ENCODE measurements at places on chromosomes 6 and 20.

DNA sequence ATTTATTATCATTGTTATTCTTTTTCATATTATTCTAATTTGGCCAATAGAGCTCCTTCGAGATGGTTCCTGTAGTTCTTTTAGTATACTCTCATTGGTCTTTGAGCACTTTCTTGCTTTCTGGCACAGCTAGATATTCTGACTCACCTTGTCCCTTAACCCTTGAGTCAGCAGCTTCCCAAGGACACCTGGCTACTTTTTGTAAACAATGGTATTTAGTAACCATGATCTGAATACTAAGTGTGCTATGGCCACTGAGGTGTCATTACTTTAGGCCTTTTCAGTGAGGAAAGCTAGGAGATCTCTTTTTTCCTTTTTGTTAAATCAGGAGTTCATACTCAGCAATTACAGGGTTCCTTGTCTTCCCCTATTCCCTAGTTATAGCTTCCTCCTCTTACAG is 126.5 kb upstream of the CITED2 start:
- DNase-seq: no peak

DNA sequence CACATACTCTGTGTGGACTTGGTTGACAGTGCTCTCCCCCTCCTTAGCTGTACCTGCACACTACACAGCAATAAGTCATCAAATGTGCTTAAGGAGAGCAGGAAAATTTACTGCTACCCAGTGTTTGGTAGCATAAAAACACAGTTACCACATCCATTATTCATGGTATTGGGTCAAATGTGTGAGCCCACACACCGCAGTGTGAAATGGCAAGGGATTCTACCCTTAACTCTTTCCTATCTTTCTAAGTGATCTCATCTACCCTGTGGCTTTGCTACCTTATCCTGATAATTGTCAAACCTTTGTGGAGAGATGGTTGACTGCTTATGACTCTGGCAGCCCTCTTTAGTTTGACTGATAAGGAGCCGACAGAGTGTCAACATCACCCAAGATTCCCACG is 47.6 kb downstream of the STX11 start:
- DNase-seq: no peak

GRCh38 chr20:728256-728944 is 39.9 kb downstream of the SLC52A3 start:
- DNase-seq: no peak

DNA sequence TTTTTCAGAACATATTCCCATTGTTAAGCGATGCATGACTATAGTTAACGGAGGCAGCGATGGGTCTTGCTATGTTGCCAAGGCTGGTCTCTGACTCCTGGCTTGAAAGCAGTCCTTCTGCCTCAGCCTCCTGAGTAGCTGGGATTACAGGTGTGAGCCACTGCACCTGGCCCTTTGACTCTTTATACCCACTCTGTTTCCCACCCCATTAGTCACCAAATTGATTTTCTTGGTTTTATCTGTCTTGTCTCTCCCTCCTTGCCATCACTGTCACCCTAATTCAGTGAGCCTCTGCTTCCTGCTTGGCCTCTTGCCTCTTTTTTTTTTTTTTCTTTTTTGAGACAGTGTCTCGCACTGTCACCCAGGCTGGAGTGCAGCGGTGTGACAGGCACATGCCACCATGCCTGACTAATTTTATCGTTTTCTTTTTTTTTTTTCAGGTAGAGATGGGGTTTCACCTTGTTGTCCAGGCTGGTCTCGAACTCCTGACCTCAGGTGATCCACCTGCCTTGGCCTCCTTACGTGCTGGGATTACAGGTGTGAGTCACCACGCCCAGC is 31.3 kb downstream of the ZFAND3 start:
- no peak for DNase-seq

DNA sequence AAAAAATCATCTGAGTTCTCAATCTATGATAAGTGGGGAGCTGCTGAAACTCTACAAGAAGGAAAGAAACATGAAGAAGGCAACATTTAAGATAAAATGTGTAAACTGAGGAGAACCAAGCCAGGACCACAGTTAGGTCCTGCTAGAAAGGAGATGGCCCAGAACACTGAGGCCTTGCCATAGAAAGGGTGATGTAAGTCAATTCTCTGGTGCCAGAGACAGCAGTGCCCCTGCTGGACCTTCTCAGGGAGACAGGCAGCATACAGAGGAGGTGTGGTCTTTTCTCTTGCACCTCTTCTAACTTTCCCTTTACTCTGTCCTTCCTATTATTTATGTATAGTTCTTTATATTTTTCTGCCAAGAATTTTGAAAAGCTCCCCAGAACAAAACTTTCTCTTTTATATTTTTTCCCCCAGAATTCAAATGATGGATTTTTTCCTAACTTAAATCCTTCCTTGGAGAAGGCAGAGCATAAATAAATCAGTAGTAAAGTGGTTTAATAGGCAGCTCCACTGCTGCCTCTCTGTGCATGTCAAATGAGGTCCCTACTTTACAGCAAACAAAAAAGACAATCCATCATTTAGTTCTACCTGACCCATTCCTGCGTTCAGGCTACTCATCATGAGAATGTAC is 9.0 kb downstream of the UQCC2 start:
- no peak for DNase-seq

GRCh38 chr20:23139524-23139923 is 53.4 kb upstream of the CD93 start:
- no peak for DNase-seq

DNA sequence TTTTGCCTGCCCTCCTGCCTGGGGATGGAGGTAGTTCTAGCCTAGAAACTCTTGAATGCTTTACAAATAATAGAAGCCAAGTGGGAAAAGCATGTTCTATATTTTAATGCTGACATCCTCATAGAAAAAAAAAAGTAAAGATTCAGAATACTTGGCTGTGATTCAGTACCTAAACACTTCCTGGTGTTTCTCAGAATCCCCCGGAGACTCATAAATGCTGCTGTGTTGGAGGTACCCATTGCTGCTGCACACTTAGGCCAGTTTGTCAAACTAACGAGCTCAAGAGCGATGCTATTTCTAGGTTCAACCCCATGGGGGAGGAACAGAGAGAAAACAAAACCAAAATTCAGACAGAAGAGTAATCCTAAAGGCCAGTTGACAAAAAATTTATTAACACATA is 38.8 kb upstream of the ZFP64 start:
- no peak for DNase-seq

GRCh38 chr6:16760516-16761470 is at the start of gene ATXN1:
Gene ATXN1 (minus strand): TSS chr6:16761460.
- no peak for DNase-seq

DNA sequence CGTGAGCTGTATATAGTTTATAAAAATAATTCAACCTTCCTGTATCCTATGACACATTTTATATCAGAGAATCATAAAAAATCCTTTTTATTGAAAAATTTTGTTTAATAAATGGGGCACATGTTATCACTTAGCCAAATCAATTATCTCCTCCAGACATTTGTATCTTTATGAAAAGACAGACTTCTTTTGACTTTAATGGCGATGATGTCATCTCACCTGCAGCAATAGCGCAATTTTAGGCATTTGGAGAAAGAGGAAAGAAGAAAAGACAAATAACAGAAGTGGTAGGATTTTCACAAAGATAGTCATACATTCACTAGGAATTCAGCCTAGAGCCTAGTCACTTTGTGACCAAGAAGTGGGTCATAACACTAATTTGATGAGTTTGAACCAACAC is 444.5 kb downstream of the PREX1 start:
- no peak for DNase-seq

GRCh38 chr6:22958677-22959076 is 389.3 kb downstream of the HDGFL1 start:
- no peak for DNase-seq

DNA sequence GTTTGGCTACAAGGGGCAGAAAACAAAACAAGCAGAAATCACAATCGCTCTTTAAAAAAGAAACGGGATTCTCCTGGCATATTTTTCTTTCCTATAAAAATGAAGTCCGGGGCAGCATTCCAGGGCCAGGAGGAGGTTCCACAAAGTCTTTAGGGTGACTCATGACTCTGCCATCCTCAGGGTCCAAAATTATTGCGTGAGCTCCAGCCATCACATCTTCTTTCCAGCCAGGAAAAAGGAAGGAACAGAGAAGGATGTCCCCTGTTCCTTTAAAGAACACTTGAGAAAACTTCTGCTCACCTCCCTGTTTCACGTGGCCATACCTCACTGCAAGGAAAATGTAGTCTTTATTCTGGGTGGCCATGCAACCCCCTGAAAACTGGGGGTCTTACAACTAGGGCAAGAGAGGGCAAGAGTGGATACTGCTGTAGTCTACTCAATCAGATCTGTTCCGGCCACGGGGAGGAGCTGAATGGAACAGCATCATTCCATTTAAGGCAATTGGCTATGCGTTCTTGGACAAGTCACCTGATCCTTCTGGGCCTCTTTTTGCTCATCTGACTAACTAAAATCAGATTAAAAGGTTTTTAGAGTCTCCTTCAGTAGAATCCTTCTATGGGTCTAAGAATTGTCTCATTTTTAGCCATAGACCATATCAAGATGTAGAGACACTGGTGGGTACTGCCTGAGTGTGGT is 49.4 kb downstream of the CTCFL start:
- no peak for DNase-seq

DNA sequence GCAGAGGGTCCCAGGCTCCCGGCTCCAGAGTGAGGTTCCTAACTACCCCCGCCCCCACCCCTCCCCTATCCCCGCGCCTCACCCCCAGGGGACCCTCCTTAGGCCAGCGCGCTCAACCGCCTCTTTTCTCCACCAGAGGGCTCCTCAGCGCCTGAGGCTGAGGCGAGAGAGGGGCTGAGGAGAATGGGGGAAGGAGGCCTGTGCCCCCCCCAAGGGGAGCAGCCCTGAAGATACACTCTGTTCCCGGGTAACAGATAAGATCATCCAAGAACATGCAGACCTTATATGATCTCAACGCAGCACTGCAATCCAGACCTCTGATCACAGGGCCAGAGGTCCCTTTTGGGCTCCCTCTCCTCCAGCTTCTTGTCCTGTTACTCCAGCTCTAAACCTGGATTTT is 43.3 kb upstream of the MRPS10 start:
- DNase-seq: no peak

DNA sequence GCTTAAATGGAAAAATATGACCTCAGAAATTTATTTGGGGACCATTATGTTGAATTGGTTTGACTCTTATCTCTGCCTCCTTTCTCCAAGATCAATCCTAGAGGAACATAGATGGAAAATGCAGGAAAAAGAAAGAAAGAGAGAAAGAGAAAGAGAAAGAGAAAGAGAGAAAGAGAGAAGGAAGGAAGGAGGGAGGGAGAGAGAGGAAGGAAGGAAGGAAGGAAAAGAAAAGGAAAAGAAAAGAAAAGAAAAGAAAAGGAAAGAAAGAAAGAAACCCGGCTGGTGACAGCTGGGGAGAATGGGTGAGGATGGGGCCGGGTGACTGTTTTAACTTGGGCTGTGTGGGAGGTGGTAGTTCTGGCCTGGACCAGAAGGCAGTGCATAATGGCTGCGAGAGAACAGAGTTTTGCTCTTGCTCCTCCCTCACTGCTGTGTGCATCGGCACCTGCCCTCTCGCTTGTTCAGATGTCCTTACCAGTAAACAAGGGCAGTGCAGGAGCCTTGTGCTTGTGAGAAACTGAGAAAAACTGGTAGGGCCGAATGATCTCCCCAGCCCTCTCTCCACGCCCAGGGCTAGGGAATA is 24.7 kb downstream of the GLO1 start:
- DNase-seq: no peak

DNA sequence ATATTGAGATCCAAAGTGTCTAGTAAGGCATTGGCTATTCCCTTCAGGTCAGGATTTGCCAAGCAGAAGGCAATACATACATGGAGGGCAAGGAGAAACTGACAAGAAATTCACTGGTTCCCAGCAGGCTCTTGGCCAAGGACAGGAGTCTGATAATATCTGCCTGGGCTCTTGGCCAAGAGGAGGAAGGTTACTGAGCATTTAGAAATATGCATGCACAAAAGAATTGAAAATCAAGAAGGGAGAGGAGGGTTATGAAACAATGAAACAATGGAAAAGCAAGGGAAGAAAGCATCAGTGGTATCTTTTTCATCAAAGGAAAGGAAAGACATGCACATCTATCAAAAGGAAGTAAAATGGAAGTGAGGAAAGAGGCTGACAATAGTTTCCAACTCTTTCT is 42.4 kb downstream of the ARHGAP18 start:
- no peak for DNase-seq

- no peak for DNase-seq
These were observed 291.4 kb downstream of the BTBD9 start for GRCh38 chr6:38348371-38348770.

DNA sequence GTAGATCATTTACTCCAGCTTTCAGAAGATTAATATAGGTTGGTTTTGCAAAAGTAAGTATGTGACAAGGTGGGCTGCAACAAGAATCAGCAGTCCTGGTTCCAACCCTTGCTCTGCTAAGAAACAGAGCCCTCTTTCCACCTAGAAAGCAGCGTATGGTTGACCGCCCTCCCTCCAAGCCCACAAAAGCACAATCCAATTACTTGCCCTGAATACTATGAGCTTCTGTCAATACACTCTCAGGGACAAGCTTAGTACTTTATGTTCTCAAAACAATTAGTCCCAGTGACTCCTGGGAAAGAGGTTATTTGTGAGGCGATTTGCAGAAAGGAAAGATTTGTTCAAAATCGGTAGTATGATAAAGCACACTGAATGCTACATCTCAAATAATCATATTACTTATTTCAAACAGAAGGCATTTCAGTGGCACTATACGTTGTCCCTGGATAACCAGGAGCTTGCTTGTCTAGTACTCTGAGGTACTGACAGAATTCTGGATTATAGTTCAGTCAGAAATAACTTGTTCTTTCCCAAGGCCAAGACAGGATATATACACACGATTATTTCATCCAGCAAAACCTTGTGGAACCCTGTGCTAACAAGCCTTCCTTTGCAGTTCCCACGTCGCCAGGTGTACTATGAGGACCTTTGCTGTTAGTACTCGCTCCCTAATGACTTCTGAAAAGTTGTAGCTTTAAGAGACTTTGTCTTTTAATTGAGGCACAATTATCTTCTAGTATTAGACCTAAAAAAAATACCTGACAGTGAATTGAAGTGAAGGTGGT is 96.9 kb upstream of the ADTRP start:
- DNase-seq: no peak

GRCh38 chr6:35717449-35718374 is 19.1 kb upstream of the ARMC12 start:
- no peak for DNase-seq

GRCh38 chr20:15831201-15831600 is 742.0 kb downstream of the KIF16B start:
- no peak for DNase-seq

DNA sequence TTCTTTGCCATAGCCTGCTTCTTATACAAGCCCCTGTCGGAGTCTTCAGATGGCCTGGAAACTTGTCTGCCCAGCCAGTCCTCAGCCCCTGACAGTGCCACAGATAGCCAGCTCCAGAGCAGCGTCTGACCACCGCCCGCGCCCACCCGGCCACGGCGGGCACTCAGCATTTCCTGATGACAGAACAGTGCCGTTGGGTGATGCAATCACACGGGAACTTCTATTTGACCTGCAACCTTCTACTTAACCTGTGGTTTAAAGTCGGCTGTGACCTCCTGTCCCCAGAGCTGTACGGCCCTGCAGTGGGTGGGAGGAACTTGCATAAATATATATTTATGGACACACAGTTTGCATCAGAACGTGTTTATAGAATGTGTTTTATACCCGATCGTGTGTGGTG is 29.5 kb downstream of the SLCO4A1 start:
- no peak for DNase-seq

All from NCI-H1417 treated with DMSO at 0.1 percent for 48 hours (cell line).